ENCODE measurements at places on chromosomes 12 and 14.

GRCh38 chr12:95802482-95803270 is 12.1 kb upstream of the NTN4 start:
- DNase-seq: no peak

DNA sequence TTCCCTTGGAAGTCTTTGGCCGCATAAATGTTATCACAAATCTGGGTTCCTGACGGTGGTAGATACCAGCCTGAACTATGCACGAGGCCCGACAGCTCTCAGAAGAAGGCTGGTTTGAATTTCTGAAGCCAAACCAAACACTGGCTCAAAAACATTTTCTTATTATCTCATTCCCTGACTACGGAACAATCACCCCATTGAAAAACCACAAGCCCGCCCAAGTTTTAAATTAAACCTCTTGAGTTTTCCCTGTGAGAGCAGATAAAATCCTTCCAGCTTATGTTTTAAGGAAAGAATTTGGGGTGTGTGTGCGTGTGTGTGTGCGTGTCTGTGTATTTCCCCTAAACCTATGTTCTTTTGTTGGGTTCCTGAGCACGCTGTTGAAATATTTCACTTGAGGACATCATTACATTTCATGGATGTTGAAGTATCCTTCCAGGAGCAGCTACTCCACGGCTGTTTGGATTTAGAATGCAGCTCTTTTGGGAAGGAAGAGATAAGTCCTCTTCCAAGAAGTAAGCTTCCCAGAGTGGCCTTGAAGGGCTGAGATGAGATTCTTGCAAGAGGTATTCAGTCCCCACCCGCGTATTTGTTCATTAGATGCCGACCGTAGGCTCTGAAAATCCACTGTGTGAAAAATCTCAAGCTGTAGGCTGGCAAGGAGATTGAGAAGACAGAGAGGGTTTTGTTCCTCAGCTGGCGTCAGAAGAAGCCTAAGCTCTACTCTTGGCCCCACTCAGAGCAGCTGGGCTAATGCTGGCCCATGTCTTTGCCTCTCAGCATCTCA is 131.0 kb upstream of the NCOR2 start:
- DNase-seq: no peak

GRCh38 chr12:46933947-46934346 is 108.2 kb upstream of the SLC38A4 start:
- DNase-seq: no peak

DNA sequence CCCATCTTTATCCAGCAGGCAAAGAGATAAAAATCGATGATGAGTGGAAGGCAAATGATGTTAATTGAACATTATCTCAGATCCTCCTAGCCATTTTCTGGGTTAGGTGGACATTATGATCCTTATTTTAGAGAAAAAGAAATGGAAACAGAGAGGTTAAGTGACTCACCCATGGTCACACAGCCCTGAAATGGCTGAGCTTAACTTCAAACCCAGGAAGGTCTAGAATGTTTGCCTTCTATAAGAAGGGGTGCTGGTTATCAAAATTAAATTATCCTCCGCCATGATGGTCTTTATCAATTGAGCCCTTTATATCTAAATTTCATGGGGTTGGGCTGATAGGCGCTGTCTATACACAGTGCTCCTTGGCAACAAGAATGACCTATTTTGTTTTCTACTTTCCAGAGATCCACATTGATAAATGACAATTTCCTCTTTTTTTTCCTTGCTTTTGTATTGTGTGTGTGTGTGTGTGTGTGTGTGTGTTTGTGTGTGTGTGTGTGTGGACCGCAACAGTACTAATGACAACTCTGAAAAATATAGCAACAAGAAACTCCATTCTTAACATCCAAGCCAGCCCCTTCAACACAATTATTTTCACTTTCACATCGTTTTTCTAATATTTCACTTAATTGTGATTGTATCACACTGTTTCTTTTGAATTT is 571.9 kb downstream of the VRK1 start:
- no peak for DNase-seq

DNA sequence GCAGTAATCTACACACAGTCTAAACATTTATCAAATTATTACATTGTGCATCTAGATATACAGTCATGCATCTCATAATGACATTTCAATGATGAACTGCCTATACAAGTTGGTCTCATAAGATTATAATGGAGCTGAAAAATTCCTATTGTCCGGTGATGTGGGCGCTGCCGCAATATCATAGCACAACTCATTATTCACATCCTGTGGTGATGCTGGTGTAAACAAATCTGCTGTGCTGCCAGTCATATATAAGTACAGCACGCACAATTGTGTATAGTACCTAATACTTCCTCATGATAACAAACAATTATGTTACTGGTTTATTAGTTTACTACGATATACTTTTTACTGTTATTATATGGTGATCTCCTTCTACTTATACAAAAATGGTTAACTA is 768.8 kb upstream of the NOVA1 start:
- no peak for DNase-seq

DNA sequence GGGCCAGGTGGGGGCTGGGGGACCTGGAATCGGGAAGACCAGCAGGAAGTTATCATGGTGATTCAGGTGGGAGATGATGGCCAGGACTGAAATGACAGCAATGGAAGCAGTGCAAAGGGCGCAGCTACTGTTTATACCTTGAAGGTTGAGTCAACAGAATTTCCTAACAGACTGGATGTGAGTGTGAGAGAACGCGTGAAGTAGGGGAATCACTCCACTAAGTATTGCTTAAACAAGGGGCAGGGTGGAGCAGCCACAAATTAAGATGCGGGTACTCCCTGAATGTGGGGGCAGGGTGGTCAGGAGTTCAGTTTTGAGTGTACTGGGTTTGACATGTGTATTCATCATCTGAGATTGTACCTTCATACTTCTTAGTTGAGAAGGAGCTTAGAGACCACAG is 45.1 kb downstream of the MYF5 start:
- no peak for DNase-seq

DNA sequence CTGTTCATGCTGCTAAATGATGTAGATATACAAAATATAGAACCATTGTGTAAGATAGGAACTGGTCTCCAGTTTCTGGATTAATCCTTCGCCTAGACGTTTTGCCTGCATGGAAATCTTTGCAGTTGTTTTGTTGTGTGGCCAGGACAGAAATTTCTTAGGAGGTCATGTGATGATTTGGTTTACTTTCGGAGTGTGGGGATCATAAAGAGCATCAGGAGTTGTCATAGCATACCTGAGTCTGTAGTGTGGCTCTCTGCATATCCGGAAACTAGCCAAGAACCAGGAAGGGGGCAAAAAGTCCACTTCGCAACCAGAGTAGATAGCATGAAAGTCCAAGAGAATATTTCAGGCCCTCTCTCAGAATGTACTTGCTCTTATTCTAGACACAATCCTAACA is 3.1 kb downstream of the SAMD4A start:
- DNase-seq: no peak

GRCh38 chr12:94141892-94142291 is 6.5 kb upstream of the PLXNC1 start:
- no peak for DNase-seq

DNA sequence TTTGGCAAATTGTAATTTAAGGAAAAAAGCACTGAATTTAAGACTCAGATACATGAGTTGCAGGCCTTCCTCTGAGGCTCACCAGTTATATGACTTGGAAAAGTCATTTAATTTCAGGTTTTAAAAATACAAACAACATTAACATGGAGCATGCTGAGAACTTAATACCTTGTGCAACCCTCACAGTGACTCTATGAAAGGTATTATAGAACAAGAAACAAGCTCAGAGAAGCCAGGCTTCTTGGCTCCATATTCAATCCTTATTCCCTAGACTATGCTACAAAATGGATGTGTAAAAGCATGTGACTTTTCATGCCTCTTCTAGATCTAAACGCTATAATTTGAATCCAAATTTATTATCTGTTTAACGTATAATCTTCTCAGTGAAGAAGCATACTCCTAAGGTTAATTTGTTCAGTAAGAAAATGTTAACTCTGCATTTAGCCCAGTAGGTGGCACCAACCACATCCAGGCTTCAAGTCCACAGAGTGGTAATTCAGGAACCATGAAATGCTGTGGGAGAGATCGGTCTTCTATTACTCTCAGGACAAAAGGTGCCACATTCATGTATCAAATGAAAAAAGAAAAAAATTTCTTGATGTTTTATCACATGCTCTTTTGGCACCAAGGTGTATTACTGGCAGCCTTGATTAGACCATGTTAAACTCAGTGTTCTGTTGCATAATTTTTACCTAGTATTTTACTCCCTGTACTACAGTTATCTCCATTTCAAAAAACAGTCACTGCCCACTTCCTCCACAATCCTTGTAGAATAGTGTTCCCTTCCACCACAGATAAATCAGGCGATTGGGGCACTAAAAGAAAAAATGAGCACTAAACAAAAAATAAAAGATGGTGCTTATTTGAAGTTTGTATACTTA is 9.3 kb downstream of the CCDC196 start:
- peak; percentile 81 for DNase-seq

DNA sequence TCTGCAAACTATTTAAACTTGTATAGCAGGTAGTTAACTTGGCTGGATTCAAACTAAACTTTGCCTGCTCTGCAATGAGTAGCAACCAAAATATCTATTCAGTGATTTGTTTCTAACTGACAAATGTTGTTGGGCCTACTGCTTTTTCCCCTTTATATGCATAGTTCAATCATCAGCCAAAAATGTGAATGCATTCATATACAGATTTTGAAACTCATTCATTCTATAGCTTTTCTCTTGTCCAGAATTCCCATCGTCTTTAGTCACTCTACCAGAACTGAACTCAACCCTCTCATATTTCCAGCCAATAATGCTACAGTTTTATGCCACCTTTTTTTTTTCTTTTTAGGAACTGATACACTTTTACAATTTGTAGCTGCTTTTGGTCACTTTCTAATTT is 599.8 kb downstream of the RPL10L start:
- DNase-seq: no peak

- DNase-seq: no peak
These were observed 68.5 kb downstream of the FBXO34 start for GRCh38 chr14:55339770-55340169.

GRCh38 chr12:104319028-104319427 is 15.5 kb downstream of the EID3 start:
- DNase-seq: no peak

DNA sequence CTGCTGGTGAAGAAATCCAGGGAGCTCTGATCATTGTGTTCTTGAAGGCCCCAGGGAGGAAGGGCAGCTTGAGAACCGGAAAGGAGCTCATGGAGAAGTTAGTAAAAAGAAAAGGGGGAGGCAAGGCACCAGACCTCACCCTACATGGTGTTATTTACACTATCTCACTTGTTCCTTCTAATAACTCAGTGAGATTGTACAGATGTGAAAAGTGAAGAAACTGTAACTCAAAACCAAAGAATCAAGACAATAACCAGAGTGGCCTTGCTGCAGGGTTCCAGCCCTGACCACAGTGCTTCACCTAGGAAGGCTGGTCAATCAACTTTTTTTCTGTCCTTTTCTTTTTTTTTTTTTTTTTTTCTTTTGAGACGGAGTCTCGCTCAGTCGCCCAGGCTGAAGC is 353.6 kb downstream of the TMTC2 start:
- no peak for DNase-seq

GRCh38 chr12:4112734-4113325 is 160.7 kb upstream of the CCND2 start:
- DNase-seq: no peak

DNA sequence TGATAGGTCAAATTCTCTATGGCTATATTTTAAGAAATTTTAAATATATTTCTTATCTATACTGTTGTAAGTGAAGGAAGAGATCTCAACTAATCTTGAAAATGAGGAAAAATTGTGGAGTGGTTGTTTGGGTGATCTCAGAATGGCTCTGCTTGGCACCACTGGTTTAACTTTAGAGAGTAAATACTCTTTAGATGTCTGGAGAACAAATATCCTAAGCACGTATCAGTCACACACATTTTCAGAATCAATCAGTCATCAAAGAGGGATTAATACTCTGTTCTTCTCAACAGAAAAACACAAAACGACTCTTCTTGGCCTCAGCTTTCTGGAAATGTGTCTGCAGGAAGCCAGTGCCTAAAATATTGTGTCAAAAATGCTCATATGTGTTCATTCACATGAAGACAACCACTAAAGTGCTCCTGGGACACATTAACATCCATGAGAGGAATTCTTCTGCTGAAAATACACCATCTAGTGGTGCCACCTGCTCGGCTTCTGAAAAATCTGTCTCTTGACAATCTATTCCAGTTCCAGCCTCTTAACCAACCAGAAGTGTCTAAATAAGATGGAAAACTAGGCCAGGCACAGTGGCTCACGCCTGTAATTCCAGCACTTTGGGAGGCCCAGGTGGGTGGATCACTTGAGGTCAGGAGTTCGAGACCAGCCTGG is 81.1 kb upstream of the CCDC198 start:
- DNase-seq: peak; percentile 16

DNA sequence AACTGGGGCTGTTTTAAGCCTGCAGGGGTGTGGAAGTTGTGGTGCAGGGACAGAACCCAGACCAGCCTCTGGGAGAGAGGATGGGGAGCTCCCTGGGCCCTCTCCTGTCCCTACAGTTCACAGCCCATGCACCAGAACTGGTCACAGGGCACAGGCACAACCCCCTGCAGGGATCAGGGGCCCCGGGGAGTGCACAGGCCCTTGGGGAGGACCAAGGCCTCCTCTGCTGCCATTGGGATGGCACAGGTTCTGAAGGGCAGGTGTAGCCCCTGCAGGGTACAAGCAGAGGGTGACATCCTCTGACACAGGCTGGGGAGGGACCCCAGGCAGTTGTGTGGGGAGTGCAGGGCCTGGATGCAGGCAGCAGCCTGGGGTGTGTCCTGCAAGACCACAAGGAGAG is 66.4 kb upstream of the SFSWAP start:
- DNase-seq: no peak

DNA sequence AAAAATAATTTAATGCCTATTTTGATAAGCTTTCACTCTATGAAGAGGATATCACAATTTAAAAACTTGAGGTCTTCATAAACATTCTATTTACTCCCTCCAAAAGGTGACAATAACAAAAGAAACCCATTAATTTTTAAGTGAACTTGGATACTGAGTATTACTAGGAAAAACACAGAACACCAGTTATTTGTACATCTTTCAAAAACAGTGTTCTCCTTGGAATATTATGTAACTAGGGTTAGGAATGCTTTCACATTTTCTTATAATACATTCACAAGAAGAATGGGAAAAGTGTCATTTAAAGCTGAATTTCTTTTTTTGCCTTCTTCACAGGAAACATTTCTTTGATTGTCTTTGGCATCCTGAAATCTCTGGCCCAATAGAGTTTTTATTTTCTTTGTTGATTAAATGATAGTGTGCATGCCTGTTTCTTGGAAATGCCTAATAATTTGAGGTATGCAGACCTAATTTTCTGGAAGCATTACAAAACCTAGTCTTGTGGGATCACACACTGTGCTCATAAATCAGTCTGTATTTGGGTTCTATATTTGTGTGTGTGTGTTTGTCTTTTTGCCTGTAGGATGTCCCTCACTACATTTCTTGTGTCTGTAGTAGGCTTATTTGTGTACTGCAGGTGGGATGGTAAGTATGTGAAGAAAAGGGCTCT is 76.5 kb downstream of the WNK1 start:
- no peak for DNase-seq

- DNase-seq: no peak
These were observed 72.5 kb downstream of the PHLDA1 start for GRCh38 chr12:75959060-75959459.

DNA sequence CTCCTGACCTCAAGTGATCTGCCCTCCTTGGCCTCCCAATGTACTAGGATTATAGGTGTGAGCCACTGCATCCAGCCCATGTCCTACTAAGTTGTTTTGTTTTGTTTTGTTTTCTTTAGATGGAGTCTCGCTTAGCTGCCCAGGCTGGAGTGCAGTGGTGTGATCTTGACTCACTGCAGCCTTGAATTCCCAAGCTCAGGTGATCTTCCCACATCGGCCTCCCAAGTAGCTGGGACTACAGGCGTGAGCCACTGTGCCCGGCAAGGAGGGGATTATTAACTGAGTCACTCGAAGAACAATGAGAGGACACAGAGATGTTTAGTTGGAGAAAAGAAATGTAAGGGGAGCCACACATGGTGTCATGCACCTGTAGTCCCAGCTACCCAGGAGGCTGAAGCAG is 18.0 kb upstream of the ERBB3 start:
- DNase-seq: no peak
